ENCODE measurements at places on chromosomes 12 and 14. TPM values are rescaled to one million over a fixed set of nuclear protein-coding genes. Genes with fewer than 3 reads are reported as not detected.

GRCh38 chr14:76917745-76918255 is 91.6 kb downstream of the LRRC74A start:
- no peaks in the 10 kb centered on the region for H3K27me3 ChIP-seq
- H3K4me1 ChIP-seq, result peaks cover 3% of the 10 kb centered on the region
- no peaks in the 10 kb centered on the region for H3K36me3 ChIP-seq
- no peak overlapping the region for H3K4me3 ChIP-seq
- no peak for DNase-seq

RD3L gene
- total RNA-seq, result 1.2 TPM

DNA sequence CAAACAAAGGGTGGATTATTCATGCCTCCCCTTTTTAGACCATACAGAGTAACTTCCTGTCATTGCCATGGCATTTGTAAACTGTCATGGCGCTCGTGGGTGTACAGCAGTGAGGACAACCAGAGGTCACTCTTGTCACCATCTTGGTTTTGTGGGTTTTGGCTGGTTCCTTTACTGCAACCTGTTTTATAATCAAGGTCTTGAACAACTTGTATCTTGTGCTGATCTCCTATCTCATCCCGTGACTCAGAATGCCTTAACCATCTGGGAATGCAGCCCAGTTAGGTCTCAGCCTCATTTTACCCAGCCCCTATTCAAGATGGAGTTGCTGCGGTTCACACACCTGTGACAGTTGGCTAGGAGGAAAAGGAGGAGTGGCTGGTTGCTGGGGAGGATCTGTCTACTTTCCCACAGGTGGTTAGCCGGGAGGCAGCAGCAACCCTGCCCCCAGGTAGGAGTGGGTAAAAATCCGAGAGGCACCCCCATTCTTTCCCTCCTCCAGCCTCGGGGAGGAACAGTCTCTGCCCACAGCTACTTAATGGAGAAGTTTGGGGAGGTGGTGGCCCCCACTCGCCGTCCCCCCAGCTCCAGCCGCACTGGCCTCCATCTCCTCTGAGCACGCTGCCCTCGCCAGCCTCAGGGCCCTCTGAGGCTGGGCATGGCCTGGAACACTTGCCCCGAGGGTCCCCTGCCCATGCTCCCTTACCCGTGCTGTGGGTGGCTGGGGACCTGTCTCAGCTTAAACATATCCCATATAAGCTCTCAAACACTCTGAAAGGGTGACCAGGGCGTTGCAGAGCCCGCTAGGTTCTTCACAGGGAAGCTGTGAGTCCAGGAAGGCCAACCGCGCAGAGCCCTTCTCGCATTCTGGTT is 41.7 kb downstream of the SMIM41 start:
- DNase-seq, result no peak
- H3K27ac ChIP-seq, result no peak overlapping the region
- H3K4me3 ChIP-seq, result no peak overlapping the region
- no peaks in the 10 kb centered on the region for H3K36me3 ChIP-seq
- peaks cover 38% of the 10 kb centered on the region for H3K4me1 ChIP-seq

DNA sequence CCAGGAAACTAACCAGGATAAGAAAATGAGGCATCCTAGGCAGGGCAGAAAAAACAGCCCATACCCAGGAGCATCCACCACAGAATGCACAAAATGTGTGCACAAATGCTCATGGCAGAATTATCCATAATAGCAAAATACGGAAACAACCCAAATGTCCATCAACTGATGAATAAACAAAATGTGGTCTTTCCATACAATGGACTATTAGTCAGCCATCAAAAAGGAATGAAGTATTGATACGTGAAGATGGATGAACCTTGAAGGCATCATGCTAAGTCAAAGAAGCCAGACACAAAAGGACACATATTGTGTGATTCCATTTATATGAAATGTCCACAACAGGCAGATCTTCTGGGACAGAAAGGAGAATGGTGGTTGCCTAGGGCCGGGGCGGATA is 19.1 kb downstream of the HRK start:
- H3K27me3 ChIP-seq, result no peaks in the 10 kb centered on the region
- no peaks in the 10 kb centered on the region for H3K4me1 ChIP-seq
- no peaks in the 10 kb centered on the region for H3K36me3 ChIP-seq
- H3K27ac ChIP-seq, result no peak overlapping the region

CCDC175 gene
- not detected for total RNA-seq

SARNP gene
- 19.1 TPM for total RNA-seq

DNA sequence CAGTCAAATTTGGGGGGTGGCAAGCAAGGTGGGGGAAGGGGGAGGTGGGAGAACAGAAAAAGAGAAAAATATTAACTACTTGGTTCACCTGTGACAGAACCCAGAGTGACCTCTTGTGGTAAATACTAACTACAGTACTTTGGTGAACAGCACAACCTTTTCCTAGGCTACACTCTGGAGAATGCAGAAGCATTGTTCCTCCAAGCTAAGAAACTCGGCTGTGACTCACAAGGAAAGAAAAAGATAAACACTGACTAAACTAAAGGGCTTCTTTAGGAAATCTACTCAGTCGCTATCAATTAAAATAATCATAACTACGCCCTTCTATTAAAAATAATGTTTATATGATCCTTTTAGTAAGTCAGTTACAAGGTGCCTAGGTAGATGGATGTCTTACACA is 5.4 kb downstream of the KCNH5 start:
- H3K4me3 ChIP-seq, result no peak overlapping the region
- no peak for DNase-seq
- H3K27me3 ChIP-seq, result no peaks in the 10 kb centered on the region
- H3K4me1 ChIP-seq, result no peaks in the 10 kb centered on the region
